ENCODE measurements at places on chromosomes 1 and 21. TPM values are rescaled to one million over a fixed set of nuclear protein-coding genes. Genes with fewer than 3 reads are reported as not detected.

Gene RHOU
- 1.4 TPM for total RNA-seq

Gene PLEKHN1
- total RNA-seq = 1.8 TPM

Gene OLFML2B
- total RNA-seq = 2.0 TPM

Gene HPDL
- 3.4 TPM for total RNA-seq

Gene PDE4B
- 3.5 TPM for total RNA-seq

Gene ETV3L
- total RNA-seq = not detected

Gene PRDM16
- 1.1 TPM for total RNA-seq

Gene CALML6
- not detected for total RNA-seq

Gene TARS2
- 19.6 TPM for total RNA-seq

Gene SH2D1B
- not detected for total RNA-seq

Gene TNNT2
- not detected for total RNA-seq

Gene RNU1-2
- not detected for total RNA-seq

Gene RNU1-4
- total RNA-seq = not detected

Gene USH2A
- total RNA-seq = not detected

Gene ZBTB8A
- total RNA-seq = 3.2 TPM

Gene COL11A1
- total RNA-seq = 3.2 TPM

Gene LIPI
- total RNA-seq = not detected

Gene KRTAP21-2
- not detected for total RNA-seq

Gene IL23R
- total RNA-seq = not detected

Gene DNAI4
- total RNA-seq = 5.3 TPM

Gene CD244
- total RNA-seq = not detected

Gene SAMD13
- total RNA-seq = 0.58 TPM

Gene AK5
- total RNA-seq = 17.0 TPM

Gene LPGAT1
- total RNA-seq = 20.2 TPM

Gene MXRA8
- 384 TPM for total RNA-seq
